Central memory CD8-positive, alpha-beta T cell (primary cell): ENCODE measurements at places on chromosomes 6 and 20.
A peak's percentile ranks its signal among the peaks of the same experiment; 100 is the strongest.

- DNase-seq: no peak
Observed at GRCh38 chr6:92892626-92893170, 526.7 kb downstream of the EPHA7 start.

DNA sequence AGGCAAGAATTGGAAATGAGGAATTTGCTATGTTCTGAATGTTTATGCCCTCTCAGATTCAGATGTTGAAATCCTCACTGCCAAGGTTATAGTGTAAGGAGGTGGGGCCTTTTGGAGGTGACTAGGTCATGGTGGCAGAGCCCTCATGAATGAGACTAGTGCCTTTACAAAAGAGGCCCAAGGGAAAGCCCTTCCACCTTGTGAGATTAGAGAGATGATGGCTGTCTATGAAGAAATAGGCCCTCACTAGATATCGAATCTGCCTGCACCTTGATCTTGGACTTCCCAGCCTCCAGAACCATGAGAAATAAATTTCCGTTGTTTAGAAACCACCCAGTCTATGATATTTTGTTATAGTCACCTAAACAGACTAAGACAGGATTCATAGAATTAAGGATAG, 10.4 kb downstream of the ASIP start:
- no peak for DNase-seq

DNA sequence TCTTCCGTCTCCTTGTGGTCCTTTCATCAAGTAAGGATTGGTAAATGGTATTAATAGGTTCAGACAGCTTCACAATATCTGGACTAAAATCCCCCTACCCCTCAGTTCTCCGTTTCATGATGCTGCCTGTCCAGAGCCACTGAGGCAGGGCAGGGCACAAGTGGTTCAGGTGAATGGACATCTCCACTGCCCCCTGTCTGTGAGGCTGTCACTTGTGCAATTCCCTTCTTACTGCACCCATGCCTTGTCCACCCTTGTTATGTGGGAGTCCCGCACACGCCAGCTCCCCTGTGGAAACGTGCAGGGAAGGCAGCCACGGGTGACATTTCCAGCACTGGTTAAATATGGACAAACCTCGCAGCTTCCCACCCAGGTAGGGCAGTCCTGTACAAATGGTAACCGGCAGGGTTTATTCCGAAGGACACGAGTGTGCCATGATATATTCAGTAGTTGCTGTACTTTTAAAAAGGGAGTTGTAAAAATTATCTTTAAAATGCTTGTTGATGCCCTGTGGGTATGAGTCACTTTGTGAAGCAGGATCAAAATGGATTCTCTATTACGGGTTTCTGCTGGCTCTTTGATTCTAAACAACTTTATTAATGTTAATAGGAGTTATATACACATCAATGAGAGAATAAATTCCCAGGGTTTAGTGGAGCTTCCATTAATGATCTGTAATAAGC, 73.5 kb downstream of the FYN start:
- no peak for DNase-seq

- DNase-seq: no peak
Observed at GRCh38 chr6:110270165-110270564, 88.0 kb downstream of the METTL24 start.

GRCh38 chr6:28141500-28142329, at the start of gene ZKSCAN8:
TSS of gene ZKSCAN8 (plus strand) at chr6:28141883. CDS start at chr6:28148408, 6,525 bp downstream.
- peak; percentile 69 for DNase-seq

DNA sequence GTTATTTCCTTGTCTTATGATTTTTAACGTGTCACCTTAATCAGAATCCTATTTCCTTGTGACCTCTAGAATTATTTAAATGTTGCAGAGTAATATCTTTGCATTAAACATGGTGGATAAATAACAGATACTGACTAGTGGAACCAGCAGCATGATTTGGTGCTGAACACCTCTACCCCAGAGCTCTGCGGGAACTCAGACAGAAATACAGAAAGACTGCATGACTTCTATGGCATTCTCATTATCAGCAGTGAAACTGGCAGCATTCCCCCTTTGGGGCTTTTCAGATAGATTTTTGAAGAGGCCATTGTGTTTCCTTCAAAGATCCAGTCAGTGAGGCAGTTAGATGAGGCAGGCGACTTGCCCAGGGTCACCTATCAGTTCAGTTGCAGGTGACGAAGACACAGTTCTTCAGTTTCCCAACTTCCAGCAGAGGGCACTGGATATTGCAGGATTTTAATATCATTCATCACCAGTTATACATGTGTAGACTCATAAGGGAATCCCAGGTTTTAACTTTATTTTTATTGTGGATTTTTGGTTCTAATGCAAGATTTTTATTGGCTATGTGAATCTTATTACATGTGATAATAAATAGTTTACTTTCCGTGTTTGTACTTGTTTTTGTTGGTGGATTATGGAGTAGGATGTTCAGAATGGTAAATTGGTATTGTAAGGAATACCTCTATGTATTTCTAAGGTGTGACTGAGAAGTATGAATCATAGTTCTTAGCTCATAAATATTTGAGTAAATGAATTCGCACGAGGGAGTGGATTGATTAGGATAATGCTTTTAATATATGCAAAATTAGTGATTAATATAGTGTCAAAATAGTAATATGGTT, 81.3 kb downstream of the AFDN start:
- DNase-seq: no peak

DNA sequence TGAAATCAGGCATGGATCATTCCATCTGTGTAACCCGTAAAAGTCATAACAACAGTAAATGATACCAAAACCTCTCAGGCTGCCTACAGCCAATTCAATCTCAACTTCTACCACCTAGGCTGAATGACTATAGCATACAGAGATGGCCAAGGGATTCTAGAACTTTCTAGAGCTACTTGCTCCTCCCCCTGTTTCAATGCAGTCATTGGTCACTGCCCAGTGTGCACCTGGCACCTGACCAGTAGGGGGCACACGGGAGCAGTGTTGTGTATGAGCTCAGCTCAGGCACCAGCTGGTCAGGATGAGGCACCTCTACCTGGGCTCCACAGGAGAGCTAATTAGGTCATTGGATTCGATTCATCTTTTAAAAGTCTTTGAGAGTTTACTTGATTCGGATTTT, 86.2 kb downstream of the PLEKHG1 start:
- no peak for DNase-seq

DNA sequence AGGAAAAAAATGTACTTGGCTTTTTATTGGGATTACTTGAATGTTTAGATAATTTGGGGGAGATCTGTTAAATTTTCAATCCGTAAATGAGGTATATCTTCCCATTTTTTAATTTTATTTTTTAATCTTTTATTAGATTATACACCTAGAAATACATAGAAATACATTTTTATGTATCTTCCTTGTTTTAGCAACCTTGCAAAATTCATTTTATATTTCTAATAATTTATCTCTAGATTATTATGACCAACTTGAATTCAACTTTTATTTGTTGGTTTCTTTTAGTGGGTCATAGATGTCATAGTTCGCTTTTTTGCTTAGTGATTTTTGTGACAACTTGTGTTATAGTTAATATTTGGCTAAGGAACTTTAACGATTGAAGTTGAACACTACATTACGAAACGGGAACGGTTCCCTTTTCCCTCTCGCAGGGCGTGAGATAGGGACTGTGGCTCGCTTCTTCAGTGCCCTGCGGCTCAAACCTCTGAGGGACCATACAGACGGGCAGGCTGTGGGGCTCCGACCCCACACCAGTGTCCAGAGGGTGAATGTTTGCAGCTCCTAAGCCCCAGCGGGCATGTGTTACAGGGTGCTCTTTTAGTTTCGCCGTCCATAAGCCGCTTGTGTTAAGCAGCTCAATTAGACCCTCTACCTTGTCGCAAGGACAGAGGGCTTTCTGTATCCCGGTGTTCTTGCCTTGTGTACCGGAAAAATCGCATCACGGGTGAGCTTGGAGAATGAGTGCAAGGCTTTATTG, 53.8 kb downstream of the PRND start:
- no peak for DNase-seq

DNA sequence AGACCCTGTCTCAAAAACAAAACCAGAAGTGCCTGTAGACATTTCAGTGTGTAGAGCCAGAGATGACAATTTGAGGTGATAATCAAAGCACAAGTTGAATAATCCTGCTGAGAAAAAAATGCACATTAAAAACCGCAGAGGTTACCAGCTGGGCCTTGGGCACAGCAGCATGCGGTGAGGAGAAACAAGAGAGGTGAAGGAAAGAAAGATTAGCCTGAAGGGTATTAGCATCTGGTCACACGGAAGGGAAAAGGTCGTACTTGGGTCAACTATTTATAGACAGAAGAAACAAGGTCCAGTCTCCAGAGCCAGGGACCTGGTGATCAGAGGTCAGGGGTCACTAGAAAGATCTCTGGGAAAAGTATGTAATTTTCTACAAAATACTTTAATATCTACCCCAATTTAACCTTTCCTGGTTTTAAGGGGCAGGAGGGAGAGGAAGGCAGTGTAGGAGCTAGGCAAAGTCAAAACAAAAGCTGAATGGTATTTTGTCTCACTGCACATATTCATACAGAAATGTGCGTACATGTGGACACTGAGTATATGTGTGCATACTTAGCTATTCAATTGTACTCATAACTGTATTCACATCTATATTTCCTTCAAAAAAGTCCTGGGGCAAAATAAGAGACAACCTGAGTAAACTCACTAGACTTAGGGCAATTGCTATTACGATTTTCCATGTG, 10.1 kb downstream of the MAP7 start:
- no peak for DNase-seq

DNA sequence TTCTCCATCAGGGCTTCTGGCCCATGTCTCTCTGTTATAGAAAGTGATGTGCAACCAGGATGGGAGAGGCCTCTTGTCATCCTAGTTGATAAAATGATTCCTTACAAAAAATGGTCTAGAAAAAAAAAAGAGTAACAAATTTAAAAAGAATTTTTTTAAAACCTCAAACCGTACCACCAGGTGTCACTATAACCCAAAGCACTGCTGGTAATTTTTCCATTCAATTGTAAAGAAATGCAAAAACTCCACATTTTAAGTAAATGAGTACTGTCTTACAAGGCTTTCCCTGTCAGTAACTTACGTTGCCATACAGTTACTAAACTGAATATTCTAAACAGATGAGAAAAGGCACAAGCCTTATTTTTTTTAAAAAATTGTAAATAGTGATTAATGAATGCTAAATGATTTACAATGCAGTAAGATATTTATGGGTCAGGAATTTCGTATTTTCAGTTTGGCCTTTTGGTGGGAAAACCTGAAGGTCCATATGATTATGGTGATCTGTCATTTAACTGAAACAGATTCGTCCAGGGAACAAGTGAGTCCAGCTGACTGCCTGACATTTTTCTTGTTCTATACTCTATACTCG, 95.4 kb downstream of the OGFRL1 start:
- DNase-seq: no peak

DNA sequence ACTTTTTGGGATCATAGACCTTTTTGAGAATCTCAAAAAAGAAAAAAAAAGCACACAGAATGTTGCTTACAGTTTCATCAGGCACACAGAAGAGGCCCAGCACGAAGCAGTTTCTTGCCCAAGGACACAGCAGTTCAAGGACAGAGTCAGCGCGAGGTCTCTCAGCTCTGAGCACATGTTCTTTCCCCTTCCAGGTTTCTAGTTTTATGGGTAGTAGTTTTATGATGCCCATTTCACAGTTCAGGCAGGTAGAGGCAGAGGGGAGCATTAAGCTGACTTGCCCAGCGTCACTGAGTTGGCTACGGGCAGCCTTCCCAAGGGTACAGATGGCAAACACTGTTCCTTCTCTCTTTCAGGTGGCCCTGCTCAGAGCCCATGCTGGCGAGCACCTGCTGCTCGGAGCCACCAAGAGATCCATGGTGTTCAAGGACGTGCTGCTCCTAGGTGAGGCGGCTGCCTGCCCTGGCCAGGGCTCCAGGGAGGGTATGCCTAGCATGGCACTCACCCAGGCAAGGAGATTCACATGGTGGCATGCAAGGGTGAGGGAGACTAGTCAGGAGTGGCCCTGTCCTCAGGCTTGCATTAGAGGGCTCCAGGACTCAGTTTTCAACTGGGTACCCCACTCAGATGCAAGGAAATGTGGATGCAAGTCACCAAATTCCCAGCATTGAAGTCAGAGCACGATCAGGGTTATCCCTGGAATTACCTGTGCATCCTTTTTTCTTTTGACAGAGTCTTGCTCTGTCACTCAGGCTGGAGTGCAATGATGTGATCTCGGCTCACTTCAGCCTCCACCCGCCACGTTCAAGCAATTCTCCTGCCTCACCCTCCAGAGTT, 57.4 kb upstream of the TTPAL start:
- no peak for DNase-seq

GRCh38 chr6:138377844-138378243, at the start of gene SMIM28:
TSS of gene SMIM28 (plus strand) at chr6:138377905. CDS start at chr6:138378073, 168 bp downstream.
- no peak for DNase-seq

- DNase-seq: no peak
Observed at GRCh38 chr20:33391722-33392415, 9.4 kb downstream of the CDK5RAP1 start.

GRCh38 chr20:56828402-56828801, 199.3 kb downstream of the TFAP2C start:
- no peak for DNase-seq

DNA sequence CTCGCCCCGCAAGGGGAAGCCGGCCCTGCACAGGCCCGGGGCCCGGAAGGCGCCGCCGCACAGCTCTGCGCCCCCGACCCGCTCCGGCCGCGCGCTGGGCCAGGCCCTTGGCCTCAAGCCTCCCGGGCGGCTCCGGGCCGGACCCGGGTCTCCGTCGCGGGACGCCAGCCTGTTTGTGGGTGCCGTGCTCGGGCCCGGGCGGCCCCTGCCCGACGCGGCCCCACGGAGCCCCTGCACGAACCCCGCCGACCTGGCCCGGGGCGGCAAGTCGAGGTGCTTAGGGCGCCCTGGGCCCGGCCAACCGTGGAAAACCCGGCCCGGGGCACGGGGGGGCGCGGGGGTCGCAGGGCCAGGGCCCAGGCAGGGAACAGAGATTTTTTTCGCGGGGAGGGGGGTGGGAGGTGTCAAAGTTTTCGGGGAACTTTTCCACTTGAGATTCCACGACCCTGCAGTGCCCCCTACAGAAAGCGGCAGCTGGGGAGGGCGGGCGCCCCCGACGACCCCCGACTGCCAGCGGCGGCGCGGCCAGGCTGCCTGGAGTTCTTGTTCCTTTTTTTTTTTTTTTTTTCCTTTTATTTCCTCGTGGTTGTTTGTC, 805 bp upstream of the STX16 start:
- DNase-seq: no peak

GRCh38 chr6:38012573-38012972, 193.0 kb downstream of the ZFAND3 start:
- no peak for DNase-seq

- no peak for DNase-seq
Observed at GRCh38 chr6:39849764-39850163, 57.6 kb downstream of the DAAM2 start.
